ENCODE measurements at places on chromosomes 11 and 22.

DNA sequence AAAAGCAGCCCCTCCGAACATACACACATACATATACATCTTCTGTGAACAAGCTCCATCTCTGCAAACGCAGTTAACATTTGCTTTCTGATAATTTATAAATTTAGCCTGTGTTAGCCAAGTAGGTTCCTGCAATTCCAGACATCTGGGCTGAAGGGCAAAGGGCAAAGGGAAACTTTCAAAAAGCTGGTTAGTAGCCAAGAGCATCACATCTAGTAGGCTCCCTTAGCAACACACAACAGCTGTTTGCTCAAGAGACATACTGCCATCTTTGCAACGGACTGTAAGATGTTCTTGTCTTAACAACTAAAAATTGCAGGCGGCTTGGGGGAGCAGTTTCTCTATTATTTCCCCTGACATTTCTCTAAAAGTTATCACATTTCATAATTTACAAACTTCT is 134.9 kb downstream of the RBFOX2 start:
- DNase-seq, result no peak

- peak; percentile 36 for DNase-seq
Measured at GRCh38 chr22:39013942-39014722, at the start of gene APOBEC3C. TSS of gene APOBEC3C (plus strand) at chr22:39014257. CDS start at chr22:39014363, 106 bp downstream.

DNA sequence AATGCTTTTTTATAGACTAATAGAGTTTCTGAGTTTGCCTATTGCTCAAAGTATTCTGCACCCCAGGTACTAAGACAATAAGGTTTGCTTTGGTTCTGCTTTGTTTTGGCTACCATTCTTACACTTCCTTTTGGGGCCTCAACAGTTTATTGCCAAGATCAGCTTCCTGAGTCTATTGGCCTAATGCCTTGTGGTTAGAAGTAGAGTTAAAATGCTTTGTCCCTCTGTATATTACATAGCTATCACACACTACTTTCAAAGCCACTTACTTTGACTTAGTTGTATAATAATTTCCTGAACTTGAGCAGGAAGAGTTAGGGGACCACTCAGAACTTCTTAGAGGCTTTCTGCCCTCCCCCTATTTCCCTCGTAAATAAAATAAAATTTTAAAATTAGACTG is 96.5 kb downstream of the DLG2 start:
- no peak for DNase-seq

- DNase-seq, result no peak
Measured at GRCh38 chr11:47688111-47688510, 27.1 kb downstream of the AGBL2 start.

DNA sequence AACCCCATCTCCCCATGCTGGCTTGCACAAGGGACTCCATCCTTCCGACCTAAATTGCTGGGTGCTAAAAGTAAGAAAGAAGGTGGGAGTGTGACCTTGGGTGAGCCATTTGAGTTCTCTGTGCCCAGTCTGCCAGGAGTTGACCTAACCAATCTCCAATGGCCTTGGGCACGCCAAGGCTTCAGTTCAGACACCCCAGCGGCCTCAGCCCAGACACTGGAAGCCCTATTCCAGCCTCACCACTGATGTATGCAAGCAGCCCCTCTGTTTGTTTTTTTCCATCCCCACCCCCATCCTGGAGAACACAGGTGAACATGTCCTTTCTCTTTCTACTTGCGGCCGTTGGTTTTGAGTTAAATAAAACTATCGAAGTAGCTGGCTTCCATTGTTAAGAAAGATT is 31.9 kb downstream of the MYH9 start:
- no peak for DNase-seq

GRCh38 chr11:47499161-47499560 is 50.2 kb upstream of the RAPSN start:
- no peak for DNase-seq

DNA sequence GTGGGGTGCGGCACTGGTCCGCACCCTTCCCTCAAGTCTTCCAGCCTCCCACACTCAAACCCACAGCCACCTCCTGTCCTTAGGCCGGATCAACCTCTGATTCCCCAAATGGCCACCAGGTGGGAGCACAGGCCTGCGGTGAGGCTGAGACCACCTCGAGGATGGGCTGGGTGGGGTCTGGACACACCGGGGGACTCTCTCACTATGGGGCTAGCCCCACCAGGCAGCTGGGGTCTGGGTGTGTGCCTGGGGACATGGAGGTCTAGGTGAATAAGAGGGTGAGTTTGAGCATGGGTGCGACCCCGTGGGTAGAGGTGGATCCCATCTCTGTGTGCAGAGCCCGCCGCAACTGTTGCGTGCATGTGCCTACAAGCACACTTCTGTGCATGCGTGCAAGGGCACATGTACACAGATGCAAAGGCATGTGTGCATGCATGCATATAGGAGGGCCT is 32.6 kb downstream of the MYO18B start:
- no peak for DNase-seq

DNA sequence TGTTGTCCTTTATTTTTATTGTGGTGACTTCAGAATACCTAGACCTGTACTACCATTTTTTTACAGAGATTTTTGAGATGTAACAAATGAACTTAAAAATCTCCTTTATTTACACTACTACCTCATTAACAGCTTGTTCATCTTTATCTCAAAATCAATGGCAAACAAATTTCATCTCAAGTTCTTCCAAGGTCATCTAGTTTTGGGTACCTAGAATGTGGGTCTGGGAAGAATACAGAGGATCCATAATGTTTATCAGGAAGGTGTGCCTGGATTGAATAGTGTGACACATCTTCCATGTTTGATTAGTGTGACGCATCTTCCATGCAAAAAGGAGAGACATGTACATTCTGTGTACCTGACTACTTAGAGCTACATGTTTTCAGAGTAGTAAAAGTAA is 63.3 kb upstream of the CCDC179 start:
- DNase-seq, result no peak

GRCh38 chr22:49825436-49825835 is 2.2 kb downstream of the BRD1 start:
- no peak for DNase-seq

- no peak for DNase-seq
Measured at GRCh38 chr11:58652726-58653280, 30.3 kb downstream of the CNTF start.

DNA sequence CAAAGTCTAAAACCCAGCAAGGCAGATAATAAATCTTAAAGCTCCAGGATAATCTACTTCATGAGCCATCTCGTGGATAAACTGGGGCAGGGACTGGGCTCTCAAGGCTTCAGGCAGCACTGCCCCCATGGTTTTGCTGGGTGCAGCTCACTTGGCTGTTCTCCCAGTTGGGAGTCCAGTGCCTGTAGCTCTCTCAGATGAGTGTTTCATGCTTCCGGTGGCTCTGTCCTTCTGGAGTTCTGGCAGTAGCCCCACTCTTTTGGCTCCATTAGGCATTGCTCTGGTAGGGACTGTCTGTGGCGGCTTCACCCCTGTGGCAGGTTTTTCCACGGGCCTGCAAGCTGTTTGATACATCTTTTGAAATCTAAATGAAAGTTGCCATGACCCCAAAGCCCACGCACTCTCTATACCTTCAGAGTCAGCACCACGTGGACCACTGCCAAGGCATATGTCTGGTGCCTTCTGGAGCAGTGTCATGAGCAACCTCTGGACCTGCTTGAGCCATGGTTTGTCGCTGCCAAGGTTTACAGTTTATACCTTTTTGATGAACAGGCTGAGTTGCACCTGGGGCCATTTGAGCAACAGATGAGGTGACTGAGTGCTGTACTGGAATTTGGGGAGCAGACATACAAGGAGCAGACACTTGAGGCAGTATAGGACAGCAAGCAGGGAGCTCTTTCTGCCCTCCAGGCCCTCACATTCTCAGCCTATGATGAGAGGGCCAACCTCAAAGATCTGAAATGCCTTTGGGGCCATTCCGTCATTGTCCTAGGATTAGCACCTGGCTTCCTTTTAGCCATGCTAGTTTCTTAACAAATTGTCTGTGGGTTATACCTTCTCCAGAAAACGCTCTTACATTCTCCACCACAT is 48.6 kb downstream of the MTNR1B start:
- DNase-seq, result no peak

GRCh38 chr11:114889594-114890011 is 211.3 kb downstream of the NXPE2 start:
- no peak for DNase-seq

DNA sequence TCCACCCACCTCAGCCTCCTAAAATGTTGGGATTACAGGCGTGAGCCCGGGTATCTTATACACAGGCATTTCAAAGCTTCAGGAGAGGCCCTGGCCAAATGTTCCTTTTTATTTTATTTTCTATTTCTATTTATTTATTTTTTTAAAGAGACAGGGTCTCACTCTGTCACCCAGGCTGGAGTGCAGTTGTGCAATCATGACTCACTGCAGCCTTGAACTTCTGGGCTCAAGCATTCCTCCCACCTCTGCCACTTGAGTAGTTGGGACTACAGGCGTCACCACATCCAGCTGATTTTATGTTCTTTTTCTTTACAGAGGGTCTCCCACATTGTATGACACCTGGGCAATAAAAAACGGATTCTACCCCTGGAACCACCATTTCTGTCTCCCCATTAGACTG is 71.2 kb downstream of the FBXO7 start:
- no peak for DNase-seq

GRCh38 chr11:34654483-34655334 is 33.8 kb downstream of the EHF start:
- DNase-seq, result peak; percentile 46

GRCh38 chr11:57802411-57802810 is 40.8 kb downstream of the CTNND1 start:
- no peak for DNase-seq

- DNase-seq, result no peak
Measured at GRCh38 chr22:28369854-28370253, 309.8 kb downstream of the TTC28 start.

GRCh38 chr11:115606498-115607220 is 102.4 kb upstream of the CADM1 start:
- no peak for DNase-seq

GRCh38 chr22:27144321-27144720 is 486.9 kb downstream of the MIAT start:
- DNase-seq, result no peak

- DNase-seq, result no peak
Measured at GRCh38 chr11:65378208-65378927, 4.1 kb downstream of the SLC25A45 start.

DNA sequence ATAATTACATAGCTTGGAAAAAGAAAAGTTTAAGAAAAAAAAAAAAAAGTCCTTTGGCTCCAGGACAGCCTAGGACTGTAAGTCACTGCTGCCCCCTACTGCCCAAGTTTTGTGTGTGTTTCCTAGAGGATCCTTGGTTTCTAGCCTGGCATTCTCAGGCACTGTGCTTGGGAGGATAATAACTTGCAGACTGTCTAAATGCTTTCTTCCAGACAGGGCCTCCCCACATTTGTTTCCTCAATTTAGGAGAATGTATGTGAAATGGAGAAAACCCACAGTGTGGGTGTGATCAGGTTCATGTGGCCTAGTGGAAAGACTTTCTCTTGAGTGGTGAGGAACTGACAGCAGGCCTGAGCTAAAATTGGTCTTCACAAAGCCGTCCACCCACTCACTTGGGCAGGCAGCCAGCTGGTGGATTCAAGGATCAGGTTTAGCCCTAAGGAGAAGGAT is 191.0 kb downstream of the NAV2 start:
- peak; percentile 66 for DNase-seq

DNA sequence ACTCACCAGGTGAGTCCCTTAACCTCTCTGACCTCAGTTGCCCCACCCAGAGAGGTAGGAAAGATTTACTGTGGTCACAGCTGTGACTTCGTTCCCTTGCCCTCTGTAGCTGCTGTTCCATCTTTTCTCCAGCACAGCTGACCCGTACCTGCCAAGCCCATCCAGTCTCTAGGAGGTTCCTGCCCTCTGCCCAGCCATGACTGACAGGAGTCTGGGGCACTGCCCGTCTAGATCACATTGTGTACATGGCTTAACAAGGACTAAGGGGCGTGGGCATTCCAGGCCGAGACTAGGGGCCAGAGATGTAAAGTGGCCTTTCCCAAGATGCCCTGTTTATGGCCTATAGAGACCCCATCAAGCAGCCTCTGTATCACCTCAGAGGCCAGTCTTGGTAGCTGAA is 132.0 kb downstream of the PARVA start:
- no peak for DNase-seq

- no peak for DNase-seq
Measured at GRCh38 chr11:61837411-61838005, 9.4 kb downstream of the FADS2 start.

DNA sequence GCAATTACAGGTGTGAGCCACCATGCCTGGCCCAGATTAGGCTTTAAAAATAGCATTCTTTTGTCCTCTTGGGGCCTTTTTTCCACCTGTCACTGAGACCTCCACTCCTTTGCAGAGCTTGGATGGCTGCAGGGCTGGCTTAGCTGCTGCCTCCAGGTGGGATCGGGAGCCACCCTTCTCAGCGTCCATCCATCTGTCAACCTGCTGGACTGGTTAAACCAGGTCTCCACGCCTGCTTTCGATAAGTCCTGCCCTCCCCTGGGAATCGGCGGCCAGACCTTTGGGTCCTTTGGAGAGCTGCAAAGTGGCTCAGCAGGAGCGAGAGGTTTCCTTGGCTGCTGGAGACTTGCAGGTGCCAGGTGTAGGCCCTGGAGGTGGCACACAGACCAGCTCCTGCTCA is 23.4 kb upstream of the GRAMD4 start:
- DNase-seq, result no peak

DNA sequence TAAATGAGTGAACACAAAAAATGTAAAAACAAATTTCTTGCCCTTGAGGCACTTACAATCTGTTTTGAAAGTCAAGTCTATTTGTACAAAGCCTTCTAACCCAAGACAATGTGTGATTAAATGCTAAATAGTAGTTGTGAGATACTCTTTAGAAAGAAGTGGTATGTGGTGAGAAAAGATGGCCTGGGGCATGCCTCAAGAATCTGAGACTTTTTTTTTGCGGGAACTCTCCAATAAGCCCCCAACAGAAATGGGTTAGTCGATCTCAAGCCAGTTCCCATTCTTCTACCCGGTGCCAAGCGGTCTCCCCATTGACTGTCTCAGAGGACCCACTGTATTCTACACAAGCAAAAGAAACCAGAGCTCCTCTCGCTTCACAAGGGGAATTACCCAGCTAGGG is 26.9 kb upstream of the TBCEL start:
- no peak for DNase-seq

- peak; percentile 31 for DNase-seq
Measured at GRCh38 chr11:3169255-3170043, 4.3 kb upstream of the OSBPL5 start.

DNA sequence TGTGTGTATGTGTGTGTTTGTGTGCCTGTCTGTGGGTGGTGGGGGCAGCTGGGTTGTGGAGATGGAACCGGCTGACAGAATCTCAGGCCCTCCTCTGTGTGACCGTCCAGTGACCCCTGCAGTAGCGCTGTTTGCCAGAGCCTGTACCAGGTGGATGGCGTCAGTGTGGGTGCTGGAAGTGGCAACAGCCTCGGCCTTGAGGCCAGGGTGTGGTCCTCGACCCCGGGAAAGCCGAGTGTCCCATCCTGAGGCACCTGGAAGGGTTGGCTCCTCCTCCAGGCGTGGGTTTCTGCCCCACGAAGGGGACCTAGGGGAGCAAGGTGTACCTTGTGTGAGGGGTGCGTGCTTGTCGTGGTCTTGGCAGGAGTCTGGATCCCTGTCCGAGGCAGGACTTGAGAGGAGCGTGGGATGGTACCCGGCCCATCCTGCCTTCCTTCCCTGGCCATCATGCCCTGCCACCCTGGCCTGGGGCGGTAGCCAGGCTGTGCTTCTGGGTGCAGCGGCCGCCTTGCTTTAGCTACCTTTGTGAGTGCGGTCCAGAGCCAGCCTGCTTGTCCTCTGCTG is 16.5 kb downstream of the TPCN2 start:
- DNase-seq, result no peak
